ENCODE measurements at places on chromosomes 7 and 10.

DNA sequence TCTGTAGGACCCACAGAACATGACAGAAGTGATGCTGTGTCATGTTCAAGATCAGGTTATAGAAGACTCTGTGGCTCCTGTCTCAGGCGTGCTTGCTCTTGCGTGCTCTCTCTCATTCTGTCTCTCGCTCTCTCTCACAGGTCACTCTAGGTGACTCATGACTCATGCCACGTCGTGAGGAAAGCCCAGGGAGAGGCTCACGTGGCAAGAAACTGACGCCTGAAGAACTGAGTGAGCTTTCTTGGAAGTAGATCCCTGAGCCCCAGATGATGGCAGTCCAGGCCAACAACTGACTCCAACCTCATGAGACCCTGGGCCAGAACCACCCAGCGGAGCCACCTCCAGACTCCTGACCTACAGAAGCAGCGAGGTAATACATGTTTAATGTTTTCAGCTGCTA is 103.3 kb downstream of the DNMBP start:
- DNase-seq, result no peak

DNA sequence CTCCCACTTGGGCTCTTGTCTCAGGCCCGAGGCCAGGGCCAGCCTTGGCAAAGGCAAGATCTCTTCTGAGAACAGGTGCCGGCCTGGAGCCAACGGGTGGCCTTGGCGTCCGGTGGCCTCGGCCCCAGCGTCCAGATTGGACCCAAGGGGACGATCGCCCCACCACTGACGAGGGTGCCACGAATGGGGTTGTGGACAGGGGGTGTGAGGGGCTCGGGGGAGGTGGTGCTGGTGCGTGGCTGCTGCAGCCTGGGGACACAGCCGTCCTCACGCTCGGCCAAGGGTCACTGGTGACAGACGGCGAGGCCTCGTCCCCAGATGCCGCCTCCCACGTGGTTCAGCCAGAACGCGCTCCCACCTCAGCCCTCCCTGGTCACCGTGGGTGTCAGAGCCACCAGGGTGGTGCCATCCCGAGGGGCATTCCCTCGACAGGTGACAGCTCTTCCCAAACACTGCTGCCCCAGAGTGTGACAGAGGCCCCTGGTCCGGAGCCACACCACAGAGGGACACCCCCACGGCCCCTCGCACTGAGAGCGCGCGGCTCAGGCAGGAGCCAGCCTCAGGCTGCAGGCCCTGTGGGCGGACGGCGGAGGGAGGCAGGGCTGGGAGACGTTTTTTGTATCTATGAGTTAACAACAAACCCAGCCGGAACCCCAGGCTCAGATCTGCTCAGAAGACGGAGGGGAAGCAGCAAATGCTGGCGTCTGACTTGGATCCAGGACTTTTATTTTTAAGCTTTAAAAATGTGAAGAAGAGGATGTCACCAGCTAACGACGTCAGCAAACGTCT is 18.5 kb upstream of the CFAP46 start:
- DNase-seq, result no peak

DNA sequence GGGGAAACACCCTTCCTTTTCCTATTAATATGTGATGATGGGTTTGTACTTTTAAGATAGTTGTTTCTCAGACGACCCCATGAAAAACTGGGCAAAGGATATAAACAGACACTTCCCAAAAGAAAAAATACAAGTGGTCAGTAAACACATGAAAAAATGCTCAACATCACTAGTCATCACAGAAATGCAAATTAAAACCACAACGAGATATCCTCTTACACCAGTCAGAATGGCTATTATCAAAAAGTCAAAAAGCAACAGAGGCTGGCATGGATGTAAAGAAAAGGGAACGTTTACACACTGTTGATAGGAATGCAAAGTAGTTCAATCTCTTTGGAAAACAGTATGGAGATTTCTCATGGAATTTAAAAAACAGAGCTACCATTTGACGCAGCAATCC is 111.4 kb upstream of the ZEB1 start:
- DNase-seq, result no peak

GRCh38 chr7:38335128-38335491 is 61.7 kb upstream of the TARP start:
- DNase-seq, result no peak

- no peak for DNase-seq
Observed at GRCh38 chr10:105797234-105797890, 1156.3 kb downstream of the SORCS3 start.

DNA sequence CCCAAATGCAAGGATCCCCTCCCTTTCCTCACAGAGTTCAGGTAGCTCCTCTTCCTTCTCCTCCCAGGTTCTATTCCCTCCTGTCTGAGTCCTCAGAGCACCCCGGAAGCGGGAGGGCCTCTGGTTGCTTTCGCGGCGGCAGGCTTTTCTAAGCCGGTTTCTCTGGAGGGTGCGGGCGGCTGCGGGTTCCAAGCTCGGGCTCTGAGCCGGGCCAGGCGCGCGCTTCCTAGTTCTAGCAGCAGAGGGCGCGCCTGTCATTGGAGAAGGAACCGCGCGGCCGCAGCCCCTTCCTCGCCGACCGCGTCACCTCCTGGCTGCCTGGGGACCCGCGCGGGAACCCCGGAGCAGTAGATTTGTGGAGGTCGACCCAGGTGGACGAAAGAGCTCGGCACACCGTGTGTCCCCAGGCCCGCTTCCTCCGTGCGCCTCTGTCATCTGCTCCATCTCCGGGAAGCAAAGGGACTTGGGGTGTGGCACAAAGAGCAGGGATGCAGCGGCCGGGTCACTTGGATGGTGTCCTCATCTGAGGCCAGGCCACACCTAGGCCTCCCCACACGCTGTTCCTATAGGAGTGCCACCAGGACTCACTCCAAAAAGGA is 389.0 kb upstream of the PODXL start:
- no peak for DNase-seq

- no peak for DNase-seq
Observed at GRCh38 chr7:81408728-81409127, 361.1 kb downstream of the HGF start.

- no peak for DNase-seq
Observed at GRCh38 chr7:25823571-25823970, 328.4 kb upstream of the NFE2L3 start.

GRCh38 chr7:282621-283020 is 7.3 kb upstream of the FOXL3 start:
- no peak for DNase-seq

GRCh38 chr7:33072471-33072870 is 9.9 kb upstream of the NT5C3A start:
- no peak for DNase-seq

GRCh38 chr7:130958846-130959245 is 224.8 kb upstream of the KLF14 start:
- DNase-seq, result no peak

- no peak for DNase-seq
Observed at GRCh38 chr7:44257618-44258422, 57.0 kb downstream of the YKT6 start.

DNA sequence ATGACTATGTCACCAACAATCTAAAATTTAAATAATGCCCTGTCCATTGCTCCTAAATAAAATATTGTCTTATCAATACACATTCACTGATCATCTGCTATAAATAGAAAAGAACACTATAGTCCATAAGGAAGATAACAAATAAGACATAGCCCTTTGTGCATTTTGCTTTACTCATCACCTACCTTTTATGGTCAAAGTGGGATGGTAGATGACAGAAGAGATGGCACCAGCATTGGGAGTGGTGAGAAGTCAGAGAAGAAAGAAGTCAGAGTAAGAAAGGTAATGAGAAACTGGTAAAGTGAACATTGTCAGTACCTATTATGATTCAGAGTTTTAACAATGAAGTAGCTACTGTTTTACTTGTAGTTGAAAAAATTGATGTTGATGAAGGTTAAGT is 31.1 kb downstream of the SEMA3E start:
- no peak for DNase-seq

- no peak for DNase-seq
Observed at GRCh38 chr7:57414852-57415251, 35.1 kb upstream of the ZNF716 start.

DNA sequence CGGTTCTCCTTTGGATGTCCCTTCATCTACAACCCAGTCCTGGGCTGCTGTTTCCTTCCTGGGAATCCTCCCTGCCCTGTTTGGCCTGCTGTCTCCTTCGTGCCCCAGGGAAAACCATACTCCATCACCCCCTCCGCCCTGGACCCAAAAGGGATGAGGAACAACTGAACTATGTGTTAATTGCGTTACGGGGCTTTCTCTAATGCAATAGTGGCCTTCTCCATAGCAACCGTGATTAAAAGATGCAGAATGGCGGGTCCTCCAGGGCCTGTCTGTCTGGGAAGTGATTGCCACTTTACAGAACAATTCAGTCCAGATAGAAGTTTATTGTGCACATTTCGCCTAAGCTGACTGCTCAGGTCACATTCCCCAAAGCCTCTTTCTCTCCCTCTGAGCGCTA is 112.0 kb upstream of the FGFR2 start:
- no peak for DNase-seq

- no peak for DNase-seq
Observed at GRCh38 chr10:74983383-74983782, 128.1 kb upstream of the SAMD8 start.

DNA sequence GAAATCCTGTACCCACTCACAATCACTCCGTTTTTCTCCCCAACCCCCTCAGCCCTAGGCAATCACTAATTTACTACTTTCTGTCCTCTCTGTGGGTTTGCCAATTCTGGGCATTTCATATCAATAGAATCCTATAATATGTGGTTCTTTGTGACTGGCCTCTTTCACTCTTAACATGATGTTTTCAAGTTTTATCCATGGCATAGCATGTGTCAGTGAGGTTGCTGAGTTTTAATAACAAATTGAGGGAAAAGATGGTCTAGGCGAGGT is 11.9 kb downstream of the PLAU start:
- no peak for DNase-seq

DNA sequence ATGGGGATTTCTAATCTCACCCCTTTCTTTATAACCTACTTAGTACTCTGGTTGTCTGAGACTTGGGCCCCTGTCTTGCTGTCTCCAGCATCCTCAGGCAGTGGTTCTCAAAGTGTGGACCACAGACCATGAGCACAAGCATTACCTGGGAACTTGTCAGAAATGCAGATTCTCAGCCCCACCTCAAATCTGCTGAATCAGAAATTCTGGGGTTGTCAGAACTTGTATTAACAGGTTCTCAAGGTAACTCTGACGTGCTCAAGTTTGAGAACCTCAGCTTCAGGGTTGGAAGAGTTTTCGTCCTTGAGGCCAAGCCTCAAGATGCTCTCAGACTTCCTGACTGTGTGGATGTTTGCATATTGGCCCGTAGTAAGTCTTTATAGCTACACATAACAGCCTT is 97.4 kb downstream of the REEP3 start:
- DNase-seq, result no peak

DNA sequence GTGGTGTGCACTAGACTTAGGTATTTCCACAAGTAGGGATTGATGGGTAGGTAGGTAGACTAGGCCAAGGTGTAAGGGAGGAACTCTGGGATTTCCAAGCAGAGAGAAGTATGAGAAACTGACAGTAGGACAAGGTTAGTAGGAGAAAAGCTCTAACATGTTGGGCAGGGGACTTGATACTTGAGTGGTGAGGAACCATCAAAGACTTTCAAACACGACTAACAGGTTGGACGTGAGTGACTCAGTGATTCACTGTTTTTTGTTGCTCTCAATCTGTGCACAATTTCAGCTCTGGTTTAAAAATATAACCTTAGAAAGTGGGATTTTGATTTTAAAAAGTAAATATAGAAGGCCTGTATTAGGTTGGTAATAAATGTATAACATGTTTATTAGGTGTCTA is 44.4 kb downstream of the KLHDC10 start:
- no peak for DNase-seq

DNA sequence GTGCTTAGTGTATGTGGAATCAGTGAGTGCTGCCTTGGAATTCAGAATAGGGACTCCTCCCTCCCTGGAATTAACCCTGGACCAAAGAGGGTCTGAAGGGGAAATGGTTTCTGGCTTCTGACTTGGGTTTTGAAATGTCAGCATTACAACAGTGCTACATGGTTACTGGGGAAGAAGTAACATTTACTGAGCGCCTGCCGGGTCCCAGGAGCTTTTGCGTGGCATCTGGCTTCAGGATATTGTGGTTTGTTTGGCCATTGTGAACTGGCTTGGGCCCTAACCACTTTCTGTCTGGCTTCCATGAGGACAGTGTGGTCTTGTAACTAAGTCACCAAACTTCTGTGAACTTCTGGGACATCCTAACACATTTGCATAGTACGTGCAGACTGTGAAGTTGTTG is 21.3 kb downstream of the TSPAN15 start:
- DNase-seq, result no peak

GRCh38 chr10:132482090-132482800 is 55.3 kb upstream of the INPP5A start:
- DNase-seq, result no peak

- DNase-seq, result no peak
Observed at GRCh38 chr10:28250782-28251181, 52.1 kb downstream of the MPP7 start.

GRCh38 chr10:77338143-77338542 is 299.5 kb downstream of the KCNMA1 start:
- no peak for DNase-seq

GRCh38 chr10:78605800-78606350 is 462.9 kb upstream of the ZMIZ1 start:
- DNase-seq, result no peak

- DNase-seq, result no peak
Observed at GRCh38 chr7:38385682-38386081, 112.2 kb upstream of the TARP start.

GRCh38 chr7:44379366-44380188 is 54.2 kb upstream of the CAMK2B start:
- DNase-seq, result no peak

GRCh38 chr7:39493934-39494333 is 72.3 kb upstream of the YAE1 start:
- no peak for DNase-seq

- DNase-seq, result no peak
Observed at GRCh38 chr10:52956461-52956860, 183.9 kb upstream of the MBL2 start.

DNA sequence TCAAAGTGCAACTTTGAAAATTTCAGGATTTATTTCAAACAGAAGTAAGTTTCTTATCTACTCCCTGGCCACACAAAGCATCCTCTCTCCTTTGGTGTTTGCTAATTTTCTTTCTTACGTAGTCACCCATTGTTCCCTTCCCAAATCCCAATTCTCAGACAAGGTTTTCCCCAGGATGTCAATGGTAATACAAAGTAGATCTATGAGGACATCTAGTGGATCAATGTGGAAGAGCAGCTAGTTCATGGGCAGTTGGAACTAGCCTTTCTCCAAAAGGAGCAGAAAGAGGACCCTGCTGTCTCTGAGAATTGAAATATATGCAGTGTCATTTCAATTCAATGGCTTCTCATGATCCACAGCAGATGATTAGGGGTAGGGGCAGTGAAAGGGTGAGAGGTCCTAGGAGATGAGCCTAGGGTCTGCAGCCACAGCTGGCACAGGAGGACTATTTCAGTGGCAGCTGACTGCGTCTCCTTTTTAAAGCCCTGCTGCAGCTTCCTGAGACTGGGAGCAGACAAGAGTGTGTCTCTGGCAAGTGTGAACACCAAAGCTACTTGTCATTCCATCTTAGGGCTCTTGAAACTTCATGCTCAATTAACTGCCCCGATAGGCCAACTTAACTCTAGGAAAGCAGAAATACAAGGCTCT is 632.6 kb downstream of the KCNMA1 start:
- peak; percentile 54 for DNase-seq

Data from AG09319 (cell line).